ENCODE measurements at places on chromosomes 7 and 10. TPM values are rescaled to one million over a fixed set of nuclear protein-coding genes. Genes with fewer than 3 reads are reported as not detected.

The TAS2R4 gene
- total RNA-seq, result 0.14 TPM

The LARP4B gene
- total RNA-seq, result 49.5 TPM

The TMEM130 gene
- not detected for total RNA-seq

The TFR2 gene
- not detected for total RNA-seq

The TET1 gene
- total RNA-seq, result 0.84 TPM

DNA sequence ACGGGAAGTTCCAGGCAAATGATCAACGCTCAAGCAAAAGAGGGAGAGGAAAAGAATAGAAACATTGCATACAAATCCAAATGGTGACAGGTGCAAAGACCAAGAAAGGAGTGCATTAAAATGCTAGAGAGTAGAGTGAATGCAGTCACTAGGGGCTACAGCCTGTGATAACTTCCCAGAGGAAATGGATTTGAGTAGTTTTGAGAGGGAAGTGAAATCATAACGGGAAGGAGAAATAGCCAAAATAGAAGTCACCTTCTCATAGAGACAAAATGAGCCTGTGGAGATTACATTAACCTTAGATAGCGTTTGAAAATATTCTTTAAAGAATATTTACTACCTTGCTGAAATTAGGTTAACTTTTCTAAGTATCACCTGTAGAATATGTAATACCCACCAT, 26.5 kb downstream of the NUP42 start:
- no peak for DNase-seq

DNA sequence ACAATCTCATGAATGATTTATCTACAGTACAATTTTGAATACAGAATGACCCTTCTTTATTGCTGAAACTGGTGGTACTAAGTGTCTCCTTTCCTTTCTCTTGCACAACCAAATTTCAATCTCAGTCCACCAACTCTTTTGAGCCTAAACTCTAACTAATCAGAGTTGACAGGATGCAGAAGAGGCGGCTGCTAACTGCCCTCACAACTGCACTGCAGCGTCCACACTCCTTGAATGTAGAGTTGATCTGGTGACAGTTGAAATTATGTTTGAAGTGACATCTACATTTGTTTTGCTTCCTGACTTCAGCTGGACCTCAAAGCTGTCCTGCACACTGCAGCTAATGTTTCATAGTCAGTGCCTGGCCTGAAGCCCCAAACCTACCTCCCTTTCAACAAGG, 139.6 kb downstream of the ZMYND11 start:
- no peak for DNase-seq

DNA sequence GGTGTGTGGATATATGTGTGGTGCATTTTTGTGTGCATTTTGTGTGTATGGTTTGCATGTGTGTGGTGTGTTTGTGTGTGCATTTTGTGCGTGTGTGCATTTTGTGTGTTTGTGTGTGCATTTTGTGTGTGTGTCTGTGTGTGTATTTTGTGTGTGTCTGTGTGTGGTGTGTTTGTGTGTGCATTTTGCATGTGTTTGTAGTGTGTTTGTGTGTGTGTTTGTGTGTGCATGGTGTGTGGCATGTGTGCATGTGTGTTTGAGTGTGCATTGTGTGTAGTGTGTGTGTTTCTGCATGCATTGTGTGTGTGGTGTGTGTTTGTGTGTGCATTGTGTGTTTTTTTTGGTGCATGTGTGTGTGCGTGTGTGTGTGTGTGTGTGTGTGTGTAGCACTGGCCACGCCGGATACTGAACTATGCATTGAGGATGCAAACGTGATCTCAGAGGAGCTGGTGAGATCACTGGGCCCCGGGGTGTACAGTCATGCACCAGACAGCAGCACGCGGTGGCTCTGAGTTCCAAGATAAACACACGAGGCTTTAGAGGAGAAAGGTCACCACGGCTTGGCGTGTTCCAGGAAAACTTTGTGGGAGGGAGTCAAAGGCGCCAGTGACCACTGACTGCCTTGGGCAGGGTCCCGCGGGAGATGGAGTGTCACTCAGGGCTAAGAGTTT, 106.6 kb upstream of the SHH start:
- peak; percentile 87 for DNase-seq

DNA sequence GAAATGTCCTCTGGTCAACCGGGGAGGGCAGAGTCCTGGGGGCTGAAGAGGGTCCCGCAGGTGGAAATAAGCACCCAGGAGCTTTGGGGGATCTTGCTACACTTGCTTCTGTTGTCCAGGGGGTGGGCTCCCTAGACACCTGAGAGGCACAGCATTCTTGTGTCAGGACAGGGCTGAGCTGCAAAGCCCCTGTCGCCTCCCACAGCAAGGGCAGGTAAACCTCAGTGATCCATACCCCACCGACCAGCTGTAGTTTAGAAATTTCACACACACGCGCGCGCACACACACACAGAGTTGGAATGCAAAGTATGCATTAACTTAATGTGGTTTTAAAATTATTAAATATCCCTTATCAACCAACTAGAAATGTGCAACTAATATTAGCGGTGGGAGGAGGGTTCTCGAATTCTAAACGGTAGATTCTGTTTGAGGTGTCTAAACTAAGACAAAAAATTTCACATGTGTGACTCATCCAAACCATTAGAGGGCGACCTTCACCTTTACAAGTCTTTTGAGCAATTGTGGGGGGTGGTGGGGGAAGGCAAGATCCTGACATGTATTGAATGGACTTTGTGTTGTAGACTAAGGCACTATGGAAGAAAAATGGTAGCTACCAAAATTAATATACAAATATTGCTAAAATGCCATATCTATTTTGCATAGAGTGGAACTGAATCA, 34.3 kb upstream of the PTF1A start:
- peak; percentile 31 for DNase-seq

DNA sequence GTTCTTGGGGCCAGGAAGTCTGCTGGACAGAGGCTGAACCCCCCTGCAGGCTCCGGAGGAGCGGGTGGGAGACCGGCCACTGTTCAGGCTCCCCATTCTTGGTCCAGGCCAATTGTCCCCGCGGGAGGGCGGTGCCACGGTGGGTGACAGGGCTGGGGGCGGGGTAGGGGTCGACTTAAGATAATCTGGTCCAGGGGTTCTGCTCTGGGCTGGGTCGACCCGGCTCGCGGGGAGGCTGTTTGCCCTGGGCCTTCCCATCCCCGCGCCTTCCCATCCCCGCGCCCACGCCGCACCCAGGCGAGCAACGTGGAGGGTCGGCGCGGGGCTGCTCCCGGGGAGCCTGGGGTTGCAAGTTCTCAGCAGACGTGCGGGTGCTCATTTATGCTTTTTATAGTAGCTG, 7.3 kb upstream of the GLRX3 start:
- DNase-seq, result no peak

DNA sequence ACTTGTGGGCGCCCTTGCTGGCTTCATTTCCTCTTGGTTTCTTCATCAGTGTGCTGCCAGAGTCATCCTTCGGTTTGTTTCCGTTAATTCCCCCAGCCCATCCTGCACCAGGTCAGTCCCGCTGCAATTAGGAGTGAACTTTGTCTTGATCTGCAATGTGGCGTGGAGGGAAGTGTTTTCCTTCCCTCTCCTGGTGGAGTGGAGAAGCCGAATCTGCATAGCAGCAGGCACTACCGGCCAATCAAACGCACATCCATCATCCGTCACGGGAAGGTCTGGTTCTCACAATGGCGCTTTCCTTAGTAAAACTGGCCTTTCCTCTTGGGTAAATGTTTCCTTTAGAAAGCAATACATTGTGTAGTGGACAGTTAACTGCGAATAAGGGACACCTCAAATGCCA, 337.5 kb downstream of the CXCL12 start:
- DNase-seq, result no peak

- no peak for DNase-seq
Measured at GRCh38 chr10:7444551-7445121, 33.8 kb upstream of the SFMBT2 start.

GRCh38 chr10:10911471-10911921, 106.2 kb upstream of the CELF2 start:
- peak; percentile 65 for DNase-seq

GRCh38 chr10:127456122-127456521, 93.0 kb upstream of the NPS start:
- no peak for DNase-seq

GRCh38 chr10:3135006-3135405, 37.6 kb downstream of the PITRM1 start:
- DNase-seq, result no peak

GRCh38 chr7:99422186-99422585, 13.4 kb downstream of the BUD31 start:
- DNase-seq, result no peak

- DNase-seq, result peak; percentile 94
Measured at GRCh38 chr10:4316161-4316810, 509.7 kb upstream of the AKR1E2 start.

DNA sequence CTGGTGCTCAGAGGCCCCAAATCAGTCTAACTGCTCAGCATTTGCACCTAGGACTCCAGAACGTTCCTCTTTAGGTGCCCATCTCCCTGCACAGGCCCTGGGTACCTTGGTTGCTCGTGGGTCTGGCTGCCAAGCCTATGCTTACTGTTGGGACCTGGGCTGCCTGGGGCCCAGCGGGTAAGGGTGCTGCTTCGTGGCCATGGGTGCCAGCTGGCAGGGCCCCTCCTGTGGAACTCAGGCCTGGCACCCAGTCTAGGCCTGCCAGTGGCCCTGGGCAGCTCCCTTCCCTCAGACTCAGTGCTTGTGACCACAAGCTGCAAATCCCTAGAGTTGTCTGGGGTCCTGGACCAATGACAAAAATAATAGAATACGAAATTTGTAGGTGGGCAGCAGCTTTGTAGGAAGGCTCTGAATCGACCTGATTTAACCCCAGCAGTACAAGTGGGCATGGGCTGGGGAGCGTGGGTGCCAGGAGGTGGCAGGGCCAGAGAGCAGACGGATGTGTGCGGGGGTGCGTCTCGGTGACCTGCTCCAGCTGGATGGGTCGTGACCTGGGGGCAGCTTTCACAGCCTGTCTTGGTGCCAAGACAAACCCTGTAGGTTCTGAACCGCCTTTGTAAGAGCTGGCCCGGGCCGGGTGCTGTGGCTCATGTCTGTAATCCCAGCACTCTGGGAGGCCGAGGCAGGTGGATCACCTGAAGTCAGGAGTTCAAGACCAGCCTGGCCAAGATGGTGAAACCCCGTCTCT, 69.7 kb downstream of the MKI67 start:
- no peak for DNase-seq

GRCh38 chr10:103276251-103276895, 565 bp upstream of the INA start:
- DNase-seq, result no peak

DNA sequence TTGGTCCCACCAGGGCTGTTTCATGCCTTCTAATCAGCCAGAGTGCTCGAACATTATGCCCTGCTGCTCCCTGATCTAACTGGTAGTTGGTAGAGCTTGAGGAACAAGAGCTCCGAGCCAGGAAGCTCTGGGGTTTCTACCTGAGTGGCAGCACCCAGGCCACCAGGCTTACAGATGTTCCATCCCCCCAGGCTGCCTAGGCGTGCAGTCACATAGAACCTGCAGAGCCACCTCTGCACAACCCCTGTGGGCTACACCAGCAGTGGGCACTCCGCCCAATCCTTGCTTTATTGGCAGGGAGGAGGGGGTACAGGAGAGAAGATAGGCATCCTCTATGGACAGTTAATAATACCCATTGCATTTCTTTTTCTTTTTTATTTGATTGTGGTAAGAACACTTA, 21.8 kb downstream of the MAP3K8 start:
- DNase-seq, result no peak

- DNase-seq, result peak; percentile 99
Measured at GRCh38 chr10:99966306-99966705, 43.4 kb downstream of the DNMBP start.

DNA sequence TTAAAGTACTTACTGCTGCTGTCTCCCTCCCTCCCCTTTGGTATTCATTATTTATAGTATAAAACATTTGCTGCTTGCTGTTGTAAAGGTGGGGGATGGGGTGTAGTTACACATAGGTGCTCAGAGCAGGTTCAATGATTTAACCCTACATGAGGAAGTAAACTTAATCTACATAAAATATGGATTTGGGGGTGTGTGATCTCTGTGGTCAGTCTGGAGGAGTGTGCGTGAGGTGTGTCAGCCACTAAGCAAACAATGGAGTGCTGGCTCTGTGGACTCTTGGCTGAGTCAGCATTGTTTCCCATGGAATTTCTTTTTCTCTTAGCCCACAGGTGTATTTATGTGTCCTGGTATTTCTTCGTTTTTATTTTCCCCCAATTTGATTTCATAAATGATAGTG, 133.9 kb downstream of the AUTS2 start:
- peak; percentile 1 for DNase-seq

Data from HT1080 (cell line).